HFF-Myc (cell line): ENCODE measurements at places on chromosomes 1 and 21.
A peak's percentile ranks its signal among the peaks of the same experiment; 100 is the strongest.

- no peak for DNase-seq
These were observed 57.0 kb downstream of the PTP4A2 start for GRCh38 chr1:31880957-31881687.

DNA sequence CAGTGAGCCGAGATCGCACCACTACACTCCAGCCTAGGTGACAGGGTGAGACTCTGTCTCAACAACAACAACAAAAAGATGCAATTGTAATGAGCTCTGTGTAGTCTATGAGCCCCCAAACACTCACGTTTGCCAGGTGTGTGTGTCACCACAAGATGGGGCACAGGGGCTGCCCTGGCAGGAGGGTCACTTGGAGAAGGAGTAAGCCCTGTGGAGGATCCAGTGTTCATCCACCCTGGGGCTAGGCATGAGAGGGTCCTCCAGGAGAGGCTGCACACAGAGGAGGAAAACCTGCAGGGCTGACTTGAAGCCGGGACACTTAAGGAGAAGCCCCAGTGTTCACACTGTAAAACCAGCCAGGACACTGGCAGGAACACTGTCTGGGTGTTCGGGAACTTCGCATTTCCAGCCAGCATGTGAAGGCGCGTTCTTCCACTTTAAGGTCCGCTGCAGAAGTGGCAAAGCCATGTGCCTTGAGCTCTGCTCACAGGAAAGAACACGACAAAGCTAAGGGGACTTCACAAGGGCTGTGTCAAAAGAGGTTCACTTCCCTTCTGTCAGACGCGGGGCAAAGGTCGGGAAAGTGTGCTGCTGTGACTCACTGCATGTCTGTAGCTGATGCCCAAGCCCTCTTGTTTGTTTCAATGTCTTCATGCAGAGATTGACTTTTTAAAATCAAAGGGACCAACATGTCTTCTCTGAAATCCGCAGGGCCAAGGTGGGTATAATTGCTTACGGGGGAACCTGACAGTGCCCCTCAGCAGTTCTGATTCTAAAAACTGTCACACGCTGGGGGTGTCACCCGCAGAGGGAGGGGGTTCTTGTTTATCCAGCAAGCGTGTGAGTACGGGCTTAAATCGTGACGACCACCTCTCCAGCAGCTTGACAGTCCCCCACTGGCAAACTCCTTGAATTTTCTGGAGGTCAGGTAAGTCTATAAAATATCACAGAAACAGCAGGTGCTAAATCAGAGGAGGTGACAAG, 102.8 kb downstream of the RIPK4 start:
- DNase-seq: no peak

DNA sequence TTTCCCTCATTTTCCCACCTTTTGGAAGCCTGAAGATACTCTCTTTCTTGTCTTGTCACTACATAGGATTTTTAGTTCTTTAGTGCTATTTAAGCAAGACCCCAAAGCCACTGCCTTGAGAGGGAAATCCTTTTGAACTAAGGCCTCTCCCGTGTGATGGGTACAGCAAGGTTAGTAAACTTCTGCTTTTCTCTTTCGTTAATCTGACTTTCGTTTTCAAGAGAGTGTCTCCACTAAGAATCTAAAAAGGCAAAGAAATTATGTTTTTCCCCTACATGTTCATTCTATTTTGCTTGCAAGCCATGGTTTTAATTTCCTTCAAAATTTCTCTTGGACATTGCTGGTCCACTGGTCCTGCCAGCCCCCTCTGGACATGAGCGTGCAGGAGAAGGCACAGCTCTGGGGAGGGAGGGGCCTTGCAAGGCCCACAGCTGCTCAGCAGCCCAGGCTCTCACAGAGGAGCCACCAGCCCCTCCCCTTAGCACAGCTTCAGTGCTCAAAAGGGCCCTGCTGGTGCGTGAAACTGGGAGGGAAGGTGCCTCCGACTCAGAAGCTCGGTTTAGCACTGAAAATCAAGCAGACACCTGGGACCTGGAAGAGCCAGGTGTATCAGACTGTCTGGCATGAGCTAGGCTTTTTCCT, 210.9 kb upstream of the GALNT2 start:
- no peak for DNase-seq

GRCh38 chr21:44408226-44408625, 47.1 kb upstream of the LRRC3 start:
- DNase-seq: no peak

DNA sequence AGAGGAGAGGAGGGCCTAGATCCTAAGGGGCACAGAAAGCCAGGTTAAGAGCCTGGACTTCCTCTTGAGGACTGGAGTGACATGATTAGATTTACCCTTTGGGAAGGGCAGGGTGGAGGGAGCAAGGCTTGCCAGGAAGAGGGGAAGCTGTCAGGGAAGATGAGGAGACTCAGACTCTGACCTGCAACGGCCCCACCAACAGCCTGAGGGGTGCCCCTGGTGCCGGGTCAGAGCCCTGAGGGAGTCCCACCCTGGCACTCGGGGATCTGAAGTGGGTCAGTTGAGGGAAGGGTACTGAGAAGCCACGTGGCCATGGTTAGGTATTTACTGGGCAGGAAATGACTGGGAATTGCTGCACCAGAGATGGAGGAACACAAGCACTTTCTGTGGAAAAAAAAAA, 9.8 kb downstream of the ECE1 start:
- no peak for DNase-seq

DNA sequence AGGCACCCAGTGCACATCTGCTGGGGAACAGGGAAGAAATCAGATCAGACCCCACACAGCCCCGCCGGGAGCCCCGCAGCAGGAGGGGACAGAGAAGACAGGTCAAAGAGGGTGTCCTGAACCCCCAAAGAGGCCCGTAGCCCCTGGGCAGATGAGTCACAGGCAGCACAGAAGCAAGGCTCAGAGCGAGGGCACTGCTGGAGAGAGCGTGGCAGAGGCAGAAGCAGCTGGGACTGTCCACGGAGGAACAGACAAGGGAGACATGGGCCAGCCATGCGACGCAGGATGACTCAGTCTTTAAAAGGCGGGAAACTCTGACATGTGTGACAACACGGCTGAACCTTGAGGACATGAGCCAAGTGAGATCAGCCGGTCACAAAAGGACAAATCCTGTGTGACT, 14.5 kb upstream of the PRDM16 start:
- DNase-seq: no peak

DNA sequence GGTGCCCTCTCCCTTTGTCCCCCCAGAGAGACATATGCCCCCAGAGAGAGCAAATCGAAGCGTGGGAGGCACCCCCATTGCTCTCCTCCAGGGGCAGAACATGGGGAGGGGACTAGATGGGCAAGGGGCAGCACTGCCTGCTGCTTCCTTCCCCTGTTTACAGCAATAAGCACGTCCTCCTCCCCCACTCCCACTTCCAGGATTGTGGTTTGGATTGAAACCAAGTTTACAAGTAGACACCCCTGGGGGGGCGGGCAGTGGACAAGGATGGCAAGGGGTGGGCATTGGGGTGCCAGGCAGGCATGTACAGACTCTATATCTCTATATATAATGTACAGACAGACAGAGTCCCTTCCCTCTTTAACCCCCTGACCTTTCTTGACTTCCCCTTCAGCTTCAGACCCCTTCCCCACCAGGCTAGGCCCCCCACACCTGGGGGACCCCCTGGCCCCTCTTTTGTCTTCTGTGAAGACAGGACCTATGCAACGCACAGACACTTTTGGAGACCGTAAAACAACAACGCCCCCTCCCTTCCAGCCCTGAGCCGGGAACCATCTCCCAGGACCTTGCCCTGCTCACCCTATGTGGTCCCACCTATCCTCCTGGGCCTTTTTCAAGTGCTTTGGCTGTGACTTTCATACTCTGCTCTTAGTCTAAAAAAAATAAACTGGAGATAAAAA, 8.4 kb downstream of the EFNA3 start:
- DNase-seq: no peak

GRCh38 chr1:84078842-84079202, 65.2 kb upstream of the PRKACB start:
- DNase-seq: no peak

DNA sequence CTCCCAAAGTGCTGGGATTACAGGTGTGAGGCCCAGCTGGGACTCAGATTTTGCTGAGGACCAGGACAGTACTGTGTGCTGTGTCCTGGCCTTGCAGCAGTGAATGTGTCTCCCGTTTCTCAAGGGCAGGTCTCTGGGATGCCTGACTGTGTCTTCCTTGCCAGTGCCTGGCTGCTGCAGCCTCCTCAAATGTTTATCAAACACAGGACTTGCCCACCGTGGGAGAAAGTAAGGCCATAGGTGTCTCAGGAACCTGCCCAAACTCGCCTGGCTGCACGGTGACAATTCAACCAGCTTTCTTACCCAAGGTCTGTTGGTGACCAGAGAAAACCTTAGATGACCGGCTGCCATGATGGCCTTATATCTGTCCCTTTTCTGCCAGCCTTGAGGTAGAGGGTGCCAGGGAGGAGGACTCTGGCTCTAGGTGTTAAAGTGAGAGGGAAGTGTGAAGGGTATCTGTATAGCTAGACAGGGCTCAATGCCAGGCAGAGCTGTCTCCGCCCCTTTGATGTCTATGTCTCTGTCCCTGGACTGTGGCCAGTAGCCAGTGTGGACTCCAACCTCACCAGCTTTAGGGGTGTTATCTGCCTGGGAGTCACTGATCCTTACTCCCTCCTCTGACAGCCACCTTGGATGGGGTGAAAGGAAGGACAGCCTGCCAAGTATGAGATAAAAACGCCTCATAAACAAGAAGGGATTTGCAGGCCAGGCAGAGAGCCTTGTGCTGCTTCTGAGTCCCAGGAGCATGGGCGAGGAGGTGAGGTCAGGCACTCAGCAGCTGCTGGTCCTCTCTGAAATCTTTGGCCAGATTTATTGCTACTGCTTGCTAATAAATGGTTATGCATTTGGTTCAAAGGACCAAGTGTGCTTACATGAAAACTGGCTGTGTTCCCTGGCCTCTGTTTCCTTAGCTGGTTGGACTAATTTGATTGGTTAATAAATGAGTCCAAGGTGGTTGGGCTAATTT, 22.3 kb downstream of the IL6R start:
- no peak for DNase-seq

DNA sequence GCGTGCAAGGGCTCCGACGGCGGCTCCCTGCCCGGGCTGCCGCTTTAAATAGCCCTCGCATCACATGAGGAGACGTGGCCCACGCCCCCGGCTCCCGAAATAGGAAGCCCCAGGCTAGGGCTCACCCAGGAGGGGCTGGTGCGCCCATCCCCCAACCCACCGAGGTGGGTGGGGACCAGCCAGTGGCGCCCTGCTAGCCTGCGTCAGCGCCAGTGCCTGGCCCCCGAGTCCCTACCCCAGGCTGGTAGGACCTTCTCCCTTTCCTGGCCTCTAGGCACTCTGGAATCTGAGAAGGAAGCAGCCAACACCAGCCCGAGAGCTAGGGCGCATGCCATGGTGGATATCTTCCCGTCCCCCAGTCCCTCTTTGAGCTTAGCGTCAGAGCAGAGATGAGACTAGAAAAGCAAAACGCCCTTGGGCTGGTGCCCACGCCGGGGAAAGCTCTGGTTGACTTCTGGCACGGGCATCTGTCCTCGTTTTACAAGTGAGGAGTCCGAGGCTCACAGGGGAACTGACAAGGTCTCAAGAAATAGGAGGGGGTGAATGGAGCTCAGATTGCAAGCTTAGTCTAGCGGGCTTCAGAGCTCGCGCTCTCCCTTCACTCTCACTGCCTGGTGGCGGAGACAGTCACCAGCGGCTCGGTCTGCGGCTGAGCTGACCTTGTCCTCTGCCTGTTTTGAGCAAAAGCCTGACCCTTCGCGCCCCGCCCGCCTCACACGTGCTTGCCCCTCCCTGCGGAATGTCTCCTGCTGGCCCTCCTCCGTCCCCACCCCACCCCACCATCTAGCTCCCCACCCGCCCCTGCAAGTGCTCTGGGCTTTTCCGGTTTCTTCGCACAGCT, at the start of gene FABP3:
FABP3 (minus strand) TSS at position 21 of the 841 bp plus-strand sequence. CDS start 62 bp downstream, outside the sequence.
- peak; percentile 47 for DNase-seq

- DNase-seq: no peak
These were observed 357.8 kb upstream of the PTBP2 start for GRCh38 chr1:96363826-96364225.

DNA sequence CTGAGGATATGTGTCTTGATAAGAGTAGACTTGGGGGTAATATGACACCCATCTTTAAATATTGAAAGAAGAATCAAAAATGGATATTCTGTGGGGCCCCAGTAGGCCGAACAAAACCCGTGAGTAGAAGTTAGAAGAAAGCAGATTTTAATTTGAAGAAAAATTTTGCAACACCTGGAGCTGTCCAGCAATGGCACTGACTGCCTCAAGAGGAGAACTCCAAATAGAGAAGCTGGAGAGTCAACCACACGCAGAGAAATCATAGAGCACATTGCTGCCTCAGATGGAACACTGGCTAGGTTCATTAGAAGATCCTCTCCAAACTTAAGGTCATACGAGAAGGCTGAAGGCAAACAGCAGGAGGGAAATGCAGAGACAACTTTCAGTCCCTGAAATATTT, 6.8 kb downstream of the NHLH1 start:
- no peak for DNase-seq

GRCh38 chr1:201245082-201245481, 38.2 kb upstream of the PKP1 start:
- DNase-seq: no peak

- DNase-seq: no peak
These were observed 3.8 kb downstream of the STMN1 start for GRCh38 chr1:25902462-25902861.

GRCh38 chr21:33394260-33394659, 9.0 kb upstream of the IFNGR2 start:
- no peak for DNase-seq

DNA sequence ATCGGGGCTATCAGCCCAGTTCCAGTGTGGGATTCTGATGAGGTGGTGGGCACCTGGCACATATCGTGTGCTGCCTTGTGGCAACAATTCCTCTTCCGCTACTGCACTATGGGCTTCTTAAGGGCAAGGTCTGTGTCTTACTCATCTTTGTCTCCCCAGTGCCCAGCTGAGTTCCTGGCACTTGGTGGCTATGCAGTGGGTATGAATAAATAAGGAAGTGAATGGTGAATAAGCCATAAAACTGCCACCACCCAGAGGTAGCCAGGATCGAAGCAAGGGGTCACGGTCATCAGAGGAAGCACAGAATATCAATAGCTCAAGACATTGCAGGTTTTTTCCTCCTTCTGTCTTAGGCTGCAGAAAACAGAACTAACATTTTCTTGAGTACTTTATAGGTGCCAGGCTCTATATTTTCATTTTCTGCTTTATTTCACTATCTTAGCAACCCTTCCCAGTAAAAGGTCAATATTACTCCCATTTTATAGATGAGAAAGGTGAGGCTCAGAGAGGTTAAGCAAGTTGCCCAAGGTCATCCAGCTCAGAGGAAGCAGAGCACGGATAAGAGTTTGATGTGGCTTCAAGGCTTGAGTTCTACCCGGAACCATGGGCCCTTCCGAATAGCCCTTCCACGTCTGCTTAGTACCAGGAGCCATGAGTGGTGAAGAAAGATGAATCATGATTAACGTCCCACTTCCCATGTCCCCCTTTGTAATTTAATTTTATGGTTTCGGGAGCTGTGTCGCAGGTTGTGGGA, 10.2 kb downstream of the C1orf94 start:
- no peak for DNase-seq

DNA sequence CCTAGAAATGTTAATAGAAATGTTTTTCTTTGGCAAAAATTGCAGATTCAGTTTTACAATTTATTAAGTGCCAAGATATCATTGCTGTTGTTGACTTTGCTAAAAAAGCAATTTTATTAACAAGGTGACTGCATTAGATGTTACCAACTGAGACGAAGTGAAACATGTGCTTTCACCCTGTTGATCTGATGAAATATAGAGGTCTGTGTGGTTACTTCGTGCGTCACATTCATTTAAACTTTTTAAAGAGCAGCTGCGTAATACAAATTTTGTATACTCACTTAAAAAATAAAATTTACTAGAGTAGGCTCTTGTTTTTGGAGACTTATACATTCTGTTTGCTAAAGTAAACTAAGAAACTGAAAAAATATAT, 465.7 kb downstream of the USP25 start:
- DNase-seq: no peak

GRCh38 chr1:162128693-162129356, 59.3 kb downstream of the NOS1AP start:
- no peak for DNase-seq
